GF-D8 (cell line): ENCODE measurements at places on chromosomes 1 and 21.

- no peak for DNase-seq
Observed at GRCh38 chr1:103069201-103069600, 39.1 kb downstream of the COL11A1 start.

DNA sequence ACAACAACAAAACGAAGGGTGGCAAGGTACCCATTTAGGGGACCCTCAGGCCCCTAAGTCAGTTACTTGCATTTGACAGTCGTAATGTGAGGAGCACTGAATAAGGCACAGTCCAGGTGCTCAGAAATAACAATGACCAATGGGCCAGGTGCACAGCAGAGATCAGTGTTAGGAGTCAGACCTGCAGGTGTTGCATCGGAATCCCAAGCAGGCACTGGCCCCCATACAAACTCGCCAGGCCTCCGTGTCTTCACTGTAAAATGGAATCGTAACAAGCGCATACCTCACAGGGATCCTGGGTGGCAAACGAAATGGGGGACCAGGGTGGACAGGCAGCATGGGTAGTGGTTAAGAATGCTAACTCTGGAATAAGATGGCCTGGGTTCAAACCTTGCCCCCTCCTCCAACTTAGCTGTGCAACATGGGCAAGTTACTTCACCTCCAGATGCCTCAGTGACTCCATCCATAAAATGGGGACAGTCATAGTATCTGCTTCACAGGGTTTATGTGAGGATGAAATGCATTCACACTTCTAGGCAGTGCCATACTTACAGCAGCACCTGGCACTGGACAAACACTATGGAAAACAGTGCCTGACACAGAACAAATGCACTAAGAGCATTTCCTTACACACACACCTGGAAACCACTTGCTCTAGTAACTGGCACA, 20.2 kb downstream of the RCAN1 start:
- no peak for DNase-seq

DNA sequence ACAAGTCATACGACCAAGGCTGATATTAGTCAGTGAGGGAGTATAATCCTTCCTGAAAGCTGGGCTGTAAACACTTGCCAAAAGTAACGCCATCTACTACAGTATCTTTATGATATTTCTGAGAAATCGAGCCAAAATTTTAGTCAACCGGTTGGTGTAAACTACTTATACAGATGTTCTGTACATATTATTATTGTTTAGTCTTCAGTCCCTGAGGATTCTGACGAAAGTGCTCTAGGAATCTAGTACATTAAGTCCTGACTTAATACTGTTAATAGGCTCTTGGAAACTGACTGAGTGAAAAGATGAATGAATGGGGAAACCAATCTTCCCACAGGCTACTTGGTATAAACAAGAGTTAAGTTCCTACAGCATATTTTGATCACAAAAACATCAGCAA, 274.3 kb downstream of the USP25 start:
- DNase-seq = no peak

- DNase-seq = no peak
Observed at GRCh38 chr1:183147735-183148134, 38.3 kb upstream of the LAMC2 start.

GRCh38 chr1:18948913-18949685, 7.4 kb downstream of the IFFO2 start:
- DNase-seq = no peak

DNA sequence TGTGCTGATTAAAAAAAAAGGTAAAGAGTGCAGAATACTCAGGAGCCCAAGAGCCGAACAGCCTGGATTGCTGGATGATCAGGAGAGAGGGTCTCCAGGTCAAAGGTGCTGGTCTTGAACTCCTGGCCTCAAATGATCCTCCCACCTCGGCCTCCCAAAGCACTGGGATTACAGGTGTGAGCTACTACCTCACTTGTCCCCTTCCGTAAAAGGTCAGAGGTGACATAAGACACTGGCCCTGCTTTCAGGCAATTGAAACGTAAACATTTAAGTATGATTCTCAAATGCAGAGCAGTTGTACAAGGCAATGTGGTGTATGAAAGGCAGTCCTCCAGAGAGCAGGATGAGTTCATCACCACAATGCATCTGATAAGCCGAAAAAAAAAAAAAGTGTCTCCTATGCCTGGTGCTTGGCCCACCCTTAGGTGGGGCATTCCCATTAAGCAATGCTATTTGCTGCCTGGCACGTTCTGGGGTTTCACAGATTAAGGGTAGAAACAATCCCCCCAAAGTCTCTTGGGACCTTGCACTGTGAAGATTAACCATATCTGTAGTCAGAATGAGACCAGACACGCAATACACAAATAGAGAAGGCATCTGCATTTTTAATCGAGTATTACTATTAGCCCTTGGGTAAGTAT, 47.7 kb downstream of the PARP1 start:
- no peak for DNase-seq

DNA sequence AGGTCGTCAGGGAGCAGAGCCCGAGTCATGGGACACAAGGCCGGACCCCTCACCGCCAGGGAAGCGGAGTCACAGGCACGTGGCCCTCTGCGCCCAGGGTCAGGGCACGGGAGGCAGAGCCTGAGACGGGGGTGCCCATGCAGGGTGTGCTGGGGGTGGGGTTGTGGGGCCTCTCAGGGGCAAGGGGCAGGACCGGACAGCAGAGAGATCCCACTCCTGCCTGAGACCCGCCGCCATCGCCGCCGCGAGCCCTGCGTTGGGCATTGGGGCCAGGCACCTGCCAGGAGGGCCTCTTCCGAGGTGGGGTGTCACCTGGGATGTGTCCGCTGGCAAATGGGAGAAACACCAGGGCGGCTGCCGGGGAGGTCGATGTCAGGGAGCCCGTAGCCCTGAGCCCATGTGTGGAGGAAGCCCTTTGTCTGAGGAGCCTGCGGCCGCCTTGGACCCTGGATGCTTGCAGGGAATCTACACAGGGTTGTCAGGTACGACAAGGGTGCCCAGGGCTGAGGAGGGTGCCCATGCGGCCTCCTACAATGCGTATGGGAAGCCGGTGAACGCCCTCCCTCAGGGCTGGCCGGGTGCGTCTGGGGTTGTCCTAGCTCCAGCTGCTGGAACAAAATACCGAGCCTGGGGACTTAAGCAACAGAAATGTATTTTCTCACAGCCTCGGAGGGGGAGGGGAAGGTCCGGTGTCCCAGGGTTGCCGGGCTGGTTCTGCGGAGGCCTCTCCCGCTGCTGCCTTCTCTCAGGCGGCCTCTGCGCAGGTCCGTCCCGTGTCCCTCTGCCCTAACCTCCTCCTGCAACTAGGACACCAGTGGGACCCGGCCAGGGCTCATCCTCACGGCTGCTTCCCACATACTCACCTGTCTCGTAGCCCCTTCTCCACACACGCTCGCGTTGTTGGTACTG, 16.4 kb upstream of the C1orf159 start:
- DNase-seq = no peak

- DNase-seq = no peak
Observed at GRCh38 chr1:202085682-202086373, 36.9 kb upstream of the GPR37L1 start.

- DNase-seq = no peak
Observed at GRCh38 chr1:34781071-34781843, at the start of gene GJB3. TSS of gene GJB3 (plus strand) at chr1:34781214. CDS start at chr1:34784763, 3,549 bp downstream.

- DNase-seq = no peak
Observed at GRCh38 chr1:43592051-43592665, 57.8 kb upstream of the KDM4A start.

DNA sequence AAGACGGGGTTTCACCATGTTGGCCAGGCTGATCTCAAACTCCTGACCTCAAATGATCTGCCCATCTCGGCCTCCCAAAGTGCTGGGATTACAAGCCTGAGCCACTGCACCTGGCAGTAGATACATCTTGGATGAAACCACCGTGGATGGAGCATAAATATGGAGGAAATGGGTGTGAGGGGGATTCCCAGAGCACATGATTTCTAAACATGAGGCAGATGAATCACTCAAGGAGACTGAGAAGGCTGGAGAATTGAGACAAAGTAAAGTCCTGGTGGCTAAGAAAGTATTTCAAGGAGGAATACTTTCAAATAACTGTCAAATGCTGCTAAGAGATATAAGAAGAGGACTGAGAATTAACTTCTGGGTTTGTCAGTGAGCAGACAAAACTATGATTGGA, 5.4 kb upstream of the PGBD5 start:
- DNase-seq = no peak

DNA sequence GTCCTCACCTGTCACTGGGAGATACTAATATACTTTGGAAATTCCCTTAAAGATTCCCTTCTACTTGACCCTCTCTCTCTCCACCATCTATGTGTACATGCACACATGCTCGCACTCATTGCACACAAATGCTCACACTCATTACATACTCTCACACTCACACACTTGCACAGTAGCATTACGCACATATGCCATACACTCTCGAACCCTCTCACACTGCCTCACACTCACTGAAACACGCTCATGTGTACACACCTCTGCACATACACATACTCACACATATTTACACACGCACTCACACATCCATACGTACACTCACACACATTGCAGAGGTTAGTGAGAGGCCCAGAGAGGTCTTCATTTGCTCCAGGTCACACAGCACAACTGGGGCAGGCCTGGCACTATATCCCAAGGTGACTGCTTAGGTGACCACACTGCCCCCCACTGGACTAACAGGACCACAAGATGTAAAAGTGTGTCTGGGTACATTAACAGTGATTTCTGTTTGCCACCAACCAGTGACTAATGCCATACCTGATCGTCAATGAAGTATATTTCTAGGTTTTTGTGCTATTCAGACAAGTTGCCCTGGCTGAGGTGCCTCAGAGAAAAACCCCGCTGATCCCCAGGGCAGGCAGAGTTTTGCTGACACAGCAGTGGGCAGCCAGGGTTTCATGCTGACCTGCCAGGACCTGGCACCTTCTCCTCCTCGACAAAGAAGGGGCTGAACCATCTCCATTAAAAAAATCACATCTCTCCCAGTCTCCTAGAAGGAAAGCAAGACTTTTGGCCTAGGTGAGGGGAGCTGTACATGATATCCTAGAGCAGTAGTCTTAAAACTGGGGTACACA, 28.5 kb upstream of the CAMK1G start:
- no peak for DNase-seq

- DNase-seq = no peak
Observed at GRCh38 chr1:19689085-19689757, 24.5 kb downstream of the HTR6 start.

DNA sequence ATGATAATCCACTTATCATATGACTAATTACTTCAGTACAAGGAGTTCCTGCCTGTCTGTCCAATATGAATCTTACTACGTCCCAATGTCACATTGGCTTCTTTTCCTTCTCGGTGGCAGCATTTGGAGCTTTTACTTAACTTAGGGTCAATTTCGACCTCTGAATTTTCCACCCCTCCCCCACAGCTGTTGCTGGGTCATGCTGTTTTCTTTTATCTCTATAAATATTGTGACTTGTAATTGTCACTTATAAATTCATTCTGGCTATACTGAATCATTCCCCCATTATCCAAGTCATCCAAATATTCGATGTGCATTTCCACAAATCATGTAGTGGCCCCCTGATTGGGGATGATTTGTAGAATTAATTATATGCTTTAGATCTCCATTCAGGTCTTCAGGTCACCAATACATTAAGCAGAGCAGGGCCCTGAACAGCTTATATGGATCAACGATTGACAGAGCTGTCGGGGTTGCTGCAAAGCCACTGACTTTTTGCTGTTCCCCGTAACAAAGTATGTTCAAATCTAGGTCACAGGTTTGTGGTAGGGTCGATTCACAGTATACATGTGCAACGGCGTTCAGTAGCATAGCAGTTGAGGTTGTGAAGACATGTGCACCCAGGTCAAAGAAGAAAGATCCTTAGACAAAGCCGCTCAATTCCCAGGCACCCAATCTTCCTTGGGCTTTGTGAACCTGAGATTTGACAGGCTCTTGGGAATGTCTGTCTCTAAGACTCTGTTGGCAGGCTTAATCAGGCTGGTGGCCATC, 18.3 kb upstream of the RNU1-4 start:
- no peak for DNase-seq
